ENCODE measurements at places on chromosomes 4 and X. TPM values are rescaled to one million over a fixed set of nuclear protein-coding genes. Genes with fewer than 3 reads are reported as not detected.

- no peak overlapping the region for H3K27ac ChIP-seq
- no peak for DNase-seq
- H3K4me1 ChIP-seq, result no peaks in the 10 kb centered on the region
- no peaks in the 10 kb centered on the region for H3K36me3 ChIP-seq
- H3K27me3 ChIP-seq, result no peaks in the 10 kb centered on the region
- no peak overlapping the region for H3K4me3 ChIP-seq
Observed at GRCh38 chr4:52246827-52247226, 195.7 kb downstream of the SPATA18 start.

DNA sequence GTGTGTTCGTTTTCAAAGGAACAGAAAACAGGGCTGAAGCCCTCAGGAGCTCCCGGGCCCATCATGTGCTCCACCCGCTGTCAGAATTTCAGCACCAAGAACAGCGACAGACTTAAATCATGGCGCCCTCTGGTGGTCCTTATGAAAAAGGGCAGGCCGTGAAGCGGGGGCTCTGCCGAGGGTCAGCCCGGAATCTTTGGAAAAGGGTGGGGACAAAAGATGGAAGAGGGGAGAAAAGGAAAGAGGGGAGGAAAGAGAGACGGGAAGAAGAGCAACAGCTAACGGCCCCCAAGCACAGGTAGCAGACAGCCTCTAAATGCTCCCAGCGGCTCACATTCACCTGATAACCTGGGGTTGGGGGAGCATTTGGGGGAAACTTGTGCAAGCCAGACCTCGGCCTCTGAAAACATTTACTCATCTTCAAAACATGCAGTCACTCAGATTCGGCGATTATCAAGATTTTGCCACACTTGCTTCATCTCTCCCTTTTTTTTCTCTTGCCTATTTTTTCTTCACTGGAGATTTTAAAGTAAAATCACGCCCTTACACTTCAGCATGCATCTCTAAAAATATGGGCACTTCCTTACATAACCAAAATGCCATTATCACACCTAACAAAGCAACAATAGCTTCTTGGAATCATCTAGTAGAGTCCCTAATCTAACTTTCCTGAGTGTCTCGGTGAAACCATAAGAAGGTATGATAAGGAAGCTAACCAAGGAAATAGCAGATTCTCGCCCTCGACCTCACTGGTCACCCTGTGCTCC, 28.1 kb upstream of the MAN2B2 start:
- no peaks in the 10 kb centered on the region for H3K27me3 ChIP-seq
- no peaks in the 10 kb centered on the region for H3K36me3 ChIP-seq
- H3K4me3 ChIP-seq, result no peak overlapping the region
- no peak overlapping the region for H3K27ac ChIP-seq

GRCh38 chr4:184715526-184715925, 18.4 kb downstream of the CENPU start:
- no peak for DNase-seq
- peaks cover 5% of the 10 kb centered on the region for H3K36me3 ChIP-seq
- no peak overlapping the region for H3K4me3 ChIP-seq
- H3K27me3 ChIP-seq, result no peaks in the 10 kb centered on the region
- H3K27ac ChIP-seq, result no peak overlapping the region
- H3K4me1 ChIP-seq, result no peaks in the 10 kb centered on the region

DNA sequence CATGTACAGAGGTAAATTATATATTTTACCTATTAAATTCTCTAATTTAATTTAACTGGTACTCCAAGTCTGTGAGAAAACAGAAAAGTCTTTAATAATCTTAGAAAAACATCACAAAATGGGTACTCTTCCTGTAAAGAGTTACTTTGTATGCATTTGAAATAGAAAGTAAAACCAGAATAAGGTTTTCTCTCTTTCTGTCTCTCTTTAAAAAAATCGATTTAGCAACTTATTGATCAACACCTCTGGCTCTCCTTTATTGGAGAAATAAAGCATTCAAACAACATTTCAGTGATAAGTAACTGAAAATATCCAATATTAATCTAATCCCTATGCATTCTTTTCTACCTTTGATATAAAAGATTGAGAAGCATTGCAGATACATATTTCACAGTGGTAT, 27.4 kb downstream of the ATOH1 start:
- H3K27ac ChIP-seq, result no peak overlapping the region
- H3K4me1 ChIP-seq, result no peaks in the 10 kb centered on the region
- H3K36me3 ChIP-seq, result no peaks in the 10 kb centered on the region
- no peak overlapping the region for H3K4me3 ChIP-seq
- DNase-seq, result no peak

DNA sequence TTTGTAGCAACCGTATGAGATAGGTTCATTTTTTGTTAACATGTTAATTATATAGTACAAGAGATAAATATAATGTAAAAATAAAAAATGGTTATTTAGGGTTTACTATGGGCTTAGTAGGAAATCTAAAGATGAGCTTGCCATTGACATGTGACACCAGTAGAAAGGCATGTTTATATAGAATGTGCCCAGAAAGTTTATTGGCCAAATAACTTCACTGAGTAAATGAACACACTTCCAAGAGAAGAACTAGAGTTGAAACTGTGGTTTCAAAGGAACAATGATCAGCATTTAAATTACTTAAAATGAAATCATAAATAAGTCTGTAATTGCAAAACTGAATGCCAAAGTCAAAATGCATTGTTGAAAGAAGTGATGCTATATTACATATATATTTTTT, 503.3 kb downstream of the STPG2 start:
- H3K4me3 ChIP-seq, result no peak overlapping the region
- H3K27me3 ChIP-seq, result no peaks in the 10 kb centered on the region
- no peaks in the 10 kb centered on the region for H3K4me1 ChIP-seq
- H3K27ac ChIP-seq, result no peak overlapping the region

DNA sequence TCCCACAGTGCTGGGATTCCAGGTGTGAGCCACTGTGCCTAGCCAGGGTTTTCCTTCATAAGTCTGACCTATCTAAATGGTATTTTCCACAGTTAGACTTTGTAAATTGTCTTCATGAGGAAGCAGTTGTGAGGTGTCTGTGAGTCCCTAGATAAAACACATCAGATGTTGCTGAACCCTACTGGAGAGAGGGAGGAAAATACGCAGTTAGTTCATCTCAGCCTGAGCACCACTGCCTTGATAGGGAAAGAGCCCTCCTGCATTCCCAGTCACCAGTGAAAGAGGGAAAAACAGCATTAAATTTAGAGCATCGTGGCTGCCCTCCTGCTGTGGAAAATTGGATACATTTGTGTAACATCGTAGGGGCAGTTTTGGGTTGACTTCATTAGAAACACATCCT, 31.7 kb upstream of the CLDN34 start:
- DNase-seq, result no peak
- no peak overlapping the region for H3K27ac ChIP-seq
- H3K4me3 ChIP-seq, result no peak overlapping the region
- H3K27me3 ChIP-seq, result no peaks in the 10 kb centered on the region
- H3K36me3 ChIP-seq, result no peaks in the 10 kb centered on the region

- no peak overlapping the region for H3K4me3 ChIP-seq
- no peaks in the 10 kb centered on the region for H3K4me1 ChIP-seq
- H3K27ac ChIP-seq, result no peak overlapping the region
- no peak for DNase-seq
Observed at GRCh38 chr4:122065915-122066314, 86.2 kb upstream of the BLTP1 start.

GRCh38 chrX:79078114-79078513, 66.4 kb upstream of the GPR174 start:
- DNase-seq, result no peak
- H3K36me3 ChIP-seq, result no peaks in the 10 kb centered on the region
- no peak overlapping the region for H3K27ac ChIP-seq

- no peaks in the 10 kb centered on the region for H3K4me1 ChIP-seq
- H3K27ac ChIP-seq, result no peak overlapping the region
- DNase-seq, result no peak
- no peaks in the 10 kb centered on the region for H3K27me3 ChIP-seq
- no peak overlapping the region for H3K4me3 ChIP-seq
Observed at GRCh38 chr4:6622744-6623143, 17.7 kb upstream of the MRFAP1 start.

- DNase-seq, result no peak
- H3K27me3 ChIP-seq, result no peaks in the 10 kb centered on the region
- H3K4me1 ChIP-seq, result no peaks in the 10 kb centered on the region
- H3K27ac ChIP-seq, result no peak overlapping the region
Observed at GRCh38 chr4:108458681-108459080, 161.7 kb upstream of the RPL34 start.

DNA sequence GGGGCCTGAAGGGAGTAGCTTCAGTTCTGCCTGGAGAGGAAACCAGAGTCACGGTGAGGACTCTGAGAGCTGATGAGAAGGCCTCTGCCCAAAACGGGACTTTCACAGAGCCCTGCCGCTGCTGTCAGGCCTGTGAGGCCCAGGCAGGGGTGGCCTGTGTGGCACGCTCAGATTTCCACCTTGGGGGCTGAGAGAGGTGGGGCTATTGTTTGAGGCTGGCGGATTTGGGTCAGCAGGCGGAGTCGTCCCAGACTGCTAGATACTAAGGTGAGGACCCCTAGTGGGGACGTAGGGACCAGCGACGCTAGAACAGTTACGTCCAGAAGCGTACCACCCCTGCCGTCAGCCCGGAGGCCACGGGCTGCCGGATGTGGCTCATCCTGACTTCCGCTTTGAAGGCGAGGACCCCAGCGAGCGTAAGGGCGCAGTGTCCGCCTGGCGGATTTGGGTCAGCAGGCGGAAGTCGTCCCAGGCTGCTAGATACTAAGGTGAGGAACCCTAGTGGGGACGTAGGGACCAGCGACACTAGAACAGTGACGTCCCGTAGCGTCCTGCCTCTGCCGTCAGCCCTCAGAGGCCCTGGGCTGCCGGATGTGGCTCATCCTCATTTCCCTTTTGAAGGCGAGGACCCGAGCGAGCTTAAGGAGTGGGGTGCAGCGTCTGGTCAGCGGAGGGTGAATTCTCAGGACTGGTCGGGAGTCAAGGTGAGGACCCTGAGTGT, at the start of gene MAGEB1:
Gene MAGEB1 (plus strand): TSS at position 378 of the 721 bp plus-strand sequence. CDS start 3,348 bp downstream, outside the sequence.
- no peak within 1 kb of the TSS for H3K4me3 ChIP-seq
- no peak for DNase-seq
- H3K36me3 ChIP-seq, result no peaks in the 10 kb centered on the region
- no peaks in the 10 kb centered on the region for H3K27me3 ChIP-seq
- H3K27ac ChIP-seq, result no peak within 1 kb of the TSS
- H3K4me1 ChIP-seq, result no peaks in the 10 kb centered on the region

- no peak overlapping the region for H3K4me3 ChIP-seq
- no peak overlapping the region for H3K27ac ChIP-seq
- no peak for DNase-seq
- H3K36me3 ChIP-seq, result no peaks in the 10 kb centered on the region
- no peaks in the 10 kb centered on the region for H3K4me1 ChIP-seq
Observed at GRCh38 chrX:134388161-134389109, 71.5 kb upstream of the HPRT1 start.

GRCh38 chr4:9899306-9900055, 118.0 kb downstream of the DRD5 start:
- DNase-seq, result no peak
- H3K4me3 ChIP-seq, result no peak overlapping the region
- peaks cover 14% of the 10 kb centered on the region for H3K4me1 ChIP-seq
- no peaks in the 10 kb centered on the region for H3K36me3 ChIP-seq
- no peak overlapping the region for H3K27ac ChIP-seq

GRCh38 chr4:8191136-8191747, 7.8 kb upstream of the SH3TC1 start:
- peak overlapping the region; percentile 58 for H3K27ac ChIP-seq
- no peak for DNase-seq
- H3K4me3 ChIP-seq, result no peak overlapping the region
- H3K27me3 ChIP-seq, result no peaks in the 10 kb centered on the region

GRCh38 chr4:43325220-43325967, 432.9 kb downstream of the GRXCR1 start:
- H3K27me3 ChIP-seq, result no peaks in the 10 kb centered on the region
- H3K27ac ChIP-seq, result no peak overlapping the region
- H3K36me3 ChIP-seq, result no peaks in the 10 kb centered on the region
- DNase-seq, result no peak

DNA sequence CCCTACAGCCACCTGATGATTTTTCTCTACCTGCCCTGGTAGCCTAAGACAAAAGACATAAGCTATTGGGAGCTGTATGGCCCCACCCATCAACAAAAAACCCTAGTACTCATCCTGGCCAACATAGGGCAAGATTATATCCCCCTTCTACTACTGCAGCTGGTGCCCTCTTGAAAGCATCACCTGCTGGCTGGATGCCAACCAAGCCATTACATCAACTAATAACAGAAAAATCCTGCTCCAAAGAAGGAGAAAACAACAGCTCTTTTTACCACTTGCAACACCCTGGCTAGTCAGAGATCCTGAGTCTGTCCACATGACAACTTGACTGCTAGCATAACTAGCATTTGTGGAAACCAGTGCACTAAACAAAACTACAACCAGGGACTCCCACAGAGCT, 43.6 kb upstream of the UPRT start:
- H3K27ac ChIP-seq, result no peak overlapping the region
- no peaks in the 10 kb centered on the region for H3K36me3 ChIP-seq
- peak; percentile 34 for DNase-seq
- H3K4me3 ChIP-seq, result no peak overlapping the region
- H3K4me1 ChIP-seq, result no peaks in the 10 kb centered on the region

DNA sequence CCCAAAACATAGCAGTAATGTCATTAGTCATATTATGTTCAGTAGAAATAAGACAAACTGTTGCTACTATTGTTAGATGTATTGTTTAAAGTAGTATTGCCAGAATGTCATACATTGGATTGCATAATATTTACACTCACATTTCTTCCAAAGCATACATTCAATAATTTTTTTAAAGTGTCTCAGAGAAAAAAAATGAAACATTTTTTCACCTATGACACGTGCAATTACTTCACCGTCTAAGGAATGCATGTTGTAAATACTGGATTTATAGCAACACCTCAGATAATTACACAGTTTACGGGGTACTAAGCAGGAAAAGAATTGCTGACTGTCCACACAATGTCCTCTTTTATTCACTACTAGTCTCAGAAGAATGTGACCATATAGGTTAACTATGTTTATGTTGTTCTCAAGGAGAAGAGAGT, 162.1 kb downstream of the PCDH18 start:
- H3K4me1 ChIP-seq, result peaks cover 6% of the 10 kb centered on the region
- H3K36me3 ChIP-seq, result no peaks in the 10 kb centered on the region
- peak overlapping the region; percentile 4 for H3K27ac ChIP-seq

Gene ODAPH
- total RNA-seq, result not detected

Gene PAK3
- 2.9 TPM for total RNA-seq

Gene SSX1
- total RNA-seq, result not detected

Gene ERAS
- total RNA-seq, result not detected

Gene BEX5
- total RNA-seq, result not detected

Gene PAGE2
- total RNA-seq, result not detected

Gene SFRP2
- 49.8 TPM for total RNA-seq

Data from vagina (tissue), 2 donors.